ENCODE measurements at places on chromosomes 1 and 21.

- no peak for DNase-seq
Measured at GRCh38 chr21:27301220-27301619, 334.3 kb upstream of the ADAMTS5 start.

DNA sequence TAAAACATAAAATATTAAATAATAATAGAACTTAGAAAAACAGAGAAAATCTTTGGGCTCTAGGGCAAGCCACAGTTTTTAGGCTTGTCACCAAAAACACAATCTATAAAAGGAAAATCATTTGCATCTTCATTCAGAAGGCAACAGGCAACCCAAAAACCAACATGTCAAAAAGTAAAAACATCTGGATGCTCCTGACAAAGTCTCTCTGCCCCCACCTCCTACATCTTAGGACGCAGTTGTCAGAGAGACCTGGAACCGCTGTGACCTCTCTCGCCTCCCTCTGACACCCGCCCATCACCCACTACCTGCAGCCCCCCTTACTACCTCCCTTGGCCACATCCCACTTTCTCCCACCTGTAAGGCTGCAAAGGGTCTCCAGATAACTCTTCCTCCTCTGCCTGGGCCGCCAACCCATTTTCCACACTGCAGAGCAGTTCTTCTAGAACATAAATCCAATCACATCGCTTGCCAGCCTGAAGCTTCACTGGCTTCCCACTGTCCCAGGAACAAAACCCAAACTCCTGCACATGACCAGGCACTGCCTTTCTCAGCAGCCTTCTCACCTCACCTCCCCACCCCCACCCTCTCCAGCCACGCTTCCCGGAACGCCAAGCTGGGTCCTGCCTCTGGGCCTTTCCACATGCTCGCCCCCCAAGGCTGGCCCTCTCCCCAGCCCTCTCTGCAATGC lies 14.7 kb downstream of the PRDM15 start:
- DNase-seq = no peak

GRCh38 chr1:57546549-57547330 lies 122.9 kb upstream of the DAB1 start:
- no peak for DNase-seq

DNA sequence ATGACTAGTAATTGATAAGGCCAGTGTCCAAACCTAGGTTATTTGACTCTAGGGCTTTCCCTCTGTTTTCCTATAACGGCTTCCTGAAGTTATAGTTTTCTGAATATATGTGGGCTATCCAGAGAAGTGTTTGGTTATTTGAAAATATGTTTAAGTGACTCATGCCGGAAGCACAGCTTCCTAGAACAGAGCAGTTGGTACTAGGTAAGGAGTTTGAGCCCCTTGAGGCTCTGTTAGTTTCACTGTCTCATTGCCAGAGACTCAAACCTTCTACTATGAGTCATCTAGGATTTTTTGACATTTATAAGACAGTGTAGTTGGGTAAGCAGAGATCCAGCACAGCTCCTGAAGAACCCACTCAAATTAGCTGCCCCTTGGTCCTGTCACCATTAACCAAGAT lies 27.1 kb upstream of the LEPR start:
- DNase-seq = no peak

DNA sequence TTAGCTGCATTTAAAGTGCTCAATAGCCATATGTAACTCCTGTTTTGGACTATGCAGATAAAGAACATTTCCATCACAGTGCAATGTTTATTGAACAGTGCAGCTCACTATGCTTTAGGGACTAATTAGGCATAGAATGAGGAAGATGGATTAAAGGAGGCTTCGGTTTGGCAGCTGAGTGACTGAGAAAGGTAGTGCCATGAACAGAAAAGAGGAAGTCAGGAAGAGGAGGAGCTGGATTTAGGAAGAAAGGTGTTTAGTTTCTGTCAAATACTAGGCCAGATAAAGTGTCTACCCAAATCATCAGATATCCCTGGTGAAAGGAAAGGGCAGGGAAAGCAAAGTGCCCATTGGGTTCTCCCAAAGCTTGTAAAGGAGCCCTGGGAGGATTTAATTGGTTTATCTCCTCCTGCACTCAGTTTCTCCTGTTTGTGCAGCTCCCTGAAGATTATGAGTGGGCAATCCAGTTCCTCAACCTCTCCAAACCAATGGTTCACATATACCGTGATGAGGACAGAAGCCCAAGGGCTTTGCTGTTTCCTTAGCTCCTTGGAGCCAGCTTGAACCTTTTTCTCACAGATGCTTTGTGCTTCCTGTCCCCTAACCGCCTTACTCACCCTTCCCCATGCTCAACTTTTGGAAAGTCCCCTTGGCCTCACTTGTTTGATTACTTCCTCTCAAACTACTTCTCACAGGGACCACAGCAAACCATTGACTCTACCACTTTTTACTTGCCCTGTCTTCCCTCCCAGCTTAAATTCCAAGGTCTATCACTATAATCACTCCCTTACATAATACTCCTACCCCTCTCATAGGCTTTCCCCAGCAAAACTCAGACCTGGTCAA lies 3.5 kb upstream of the RAP1A start:
- DNase-seq = no peak

DNA sequence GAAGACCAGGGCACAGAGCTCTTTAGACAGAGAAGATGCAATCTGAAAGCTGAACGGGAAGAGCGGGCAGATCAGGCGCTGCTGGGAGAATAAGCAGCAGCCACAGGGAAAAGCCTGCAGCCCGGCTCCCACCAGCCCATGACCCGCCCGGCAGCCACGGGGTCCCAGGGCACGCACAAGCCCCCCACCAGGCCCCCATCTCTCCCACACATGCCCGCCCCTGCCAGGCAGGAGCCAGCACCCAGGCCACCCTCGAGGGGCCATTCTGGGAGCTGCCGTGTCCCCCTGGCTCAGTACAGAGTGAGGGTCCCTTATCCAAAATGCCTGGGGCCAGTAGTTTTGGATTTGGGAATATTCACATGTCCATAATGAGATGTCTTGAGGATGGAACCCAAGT lies 16.3 kb downstream of the SLC19A1 start:
- no peak for DNase-seq

GRCh38 chr1:84462118-84462517 lies 16.9 kb upstream of the RPF1 start:
- no peak for DNase-seq

DNA sequence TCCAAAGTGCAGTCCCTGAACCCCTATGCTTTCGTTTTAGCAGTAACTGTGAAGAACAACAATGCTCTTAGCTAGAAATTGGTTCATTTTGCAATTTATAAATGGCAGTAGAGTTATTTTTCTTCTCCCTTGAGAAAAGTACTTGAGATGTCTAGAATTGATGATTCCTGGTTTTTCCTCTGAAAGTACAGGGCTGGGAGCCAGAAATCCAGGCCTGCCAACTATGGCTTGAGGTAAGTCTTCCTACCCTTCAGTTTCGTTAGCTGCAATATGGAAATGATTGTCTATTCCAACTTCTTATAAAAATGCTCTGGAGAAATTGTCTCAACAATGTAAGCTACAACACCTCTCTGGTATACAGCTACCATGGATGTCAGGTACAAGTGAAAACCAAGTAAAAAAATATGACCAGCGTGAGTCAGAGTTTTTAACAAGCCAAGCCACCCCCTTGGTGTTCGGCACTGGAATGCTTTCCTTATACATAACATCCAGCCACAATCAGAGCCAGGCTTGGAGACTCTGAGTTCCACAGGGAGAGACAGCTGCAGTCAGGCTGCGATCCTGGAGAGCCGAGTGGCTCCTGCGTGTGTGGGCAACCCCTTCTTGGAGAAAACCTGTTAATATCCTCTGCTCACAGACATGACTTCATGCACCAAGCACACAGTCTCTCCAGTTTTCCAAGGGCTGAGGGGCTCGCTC lies 22.0 kb downstream of the TSPAN2 start:
- no peak for DNase-seq

GRCh38 chr1:77511440-77511840 lies 171.0 kb downstream of the ZZZ3 start:
- DNase-seq = no peak

GRCh38 chr21:37383086-37383485 lies 16.5 kb downstream of the DYRK1A start:
- no peak for DNase-seq

DNA sequence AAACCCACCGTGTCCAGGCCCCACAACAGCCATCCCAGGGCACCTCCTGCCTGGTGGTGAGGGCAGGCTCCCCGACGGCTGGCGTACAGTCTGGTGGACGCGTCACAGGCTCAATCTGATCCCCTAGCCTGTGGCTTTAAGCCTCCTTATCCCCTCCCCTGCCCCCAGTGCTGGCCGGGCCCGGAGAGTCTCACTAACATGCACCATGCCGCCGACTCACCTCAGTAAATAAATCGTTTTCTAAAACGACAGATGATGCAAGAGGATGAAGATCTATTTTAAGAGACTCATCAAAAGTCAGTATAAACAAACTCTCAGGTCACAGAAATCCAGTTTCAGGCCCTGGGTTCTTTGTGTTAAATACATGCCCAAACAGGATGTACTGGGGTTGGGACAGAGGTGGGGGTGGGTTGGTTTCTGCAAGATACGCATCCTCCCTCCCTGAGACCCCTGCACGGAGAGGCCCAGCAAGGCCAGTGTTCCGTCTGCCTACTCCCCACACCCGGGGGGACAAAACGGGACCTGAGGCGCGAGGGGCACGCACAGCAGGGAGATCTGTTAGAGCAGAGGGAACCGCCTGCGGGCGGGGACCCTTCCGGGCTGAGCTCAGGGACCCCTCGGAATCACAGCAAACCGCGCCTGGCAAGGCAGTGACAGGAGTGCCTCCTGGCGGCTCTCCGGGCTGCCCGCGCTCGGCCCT lies 3.1 kb downstream of the PANK4 start:
- no peak for DNase-seq

GRCh38 chr21:35748678-35749314 lies 311.5 kb downstream of the SETD4 start:
- DNase-seq = no peak

- no peak for DNase-seq
Measured at GRCh38 chr1:153506386-153506785, 29.4 kb downstream of the S100A6 start.

DNA sequence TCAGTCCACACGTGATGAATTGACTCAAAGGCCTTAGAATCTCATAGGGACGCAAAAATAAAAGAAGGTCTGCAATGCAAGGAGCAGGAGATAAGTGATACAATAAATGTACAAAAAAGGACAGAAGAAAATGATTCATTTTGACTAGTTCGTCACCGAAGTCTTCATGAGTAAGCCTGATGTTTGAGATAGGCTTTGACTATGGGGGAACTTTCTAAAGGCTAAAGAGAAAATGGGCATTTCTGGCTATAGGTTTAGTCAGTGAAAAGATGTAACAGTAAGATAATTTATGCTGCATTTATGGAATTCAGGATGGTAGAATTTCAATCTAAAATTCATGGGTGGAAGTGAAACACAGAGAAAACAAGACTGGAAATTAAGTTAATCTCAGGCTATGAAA lies 163.0 kb downstream of the ADGRL4 start:
- DNase-seq = no peak

- no peak for DNase-seq
Measured at GRCh38 chr1:42680921-42681683, 1.1 kb upstream of the YBX1 start.

DNA sequence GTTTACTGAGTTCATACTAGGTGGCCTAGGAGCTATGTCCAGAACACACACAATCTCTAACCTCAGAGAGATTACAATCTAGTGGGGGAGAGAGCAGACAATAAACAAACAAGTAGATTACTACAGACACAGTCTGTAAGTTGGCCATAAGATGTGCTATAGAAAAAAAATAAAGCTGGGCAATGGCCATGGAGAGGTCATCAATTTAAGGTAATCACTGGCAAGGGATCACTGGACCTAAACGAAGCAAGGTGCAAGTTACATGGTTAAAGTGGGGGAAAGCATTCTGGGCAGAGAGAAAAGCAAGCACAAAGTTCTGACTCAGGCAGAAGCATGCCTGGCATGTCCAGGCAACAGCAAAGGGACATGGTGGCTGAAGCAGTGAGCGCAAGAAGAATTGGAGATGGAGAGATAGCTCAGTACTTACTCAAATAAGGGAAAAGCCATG lies 147.0 kb downstream of the RERE start:
- DNase-seq = no peak

GRCh38 chr1:244102468-244102867 lies 51.4 kb downstream of the ZBTB18 start:
- DNase-seq = no peak

GRCh38 chr1:239909898-239910297 lies 181.8 kb upstream of the FMN2 start:
- DNase-seq = no peak

DNA sequence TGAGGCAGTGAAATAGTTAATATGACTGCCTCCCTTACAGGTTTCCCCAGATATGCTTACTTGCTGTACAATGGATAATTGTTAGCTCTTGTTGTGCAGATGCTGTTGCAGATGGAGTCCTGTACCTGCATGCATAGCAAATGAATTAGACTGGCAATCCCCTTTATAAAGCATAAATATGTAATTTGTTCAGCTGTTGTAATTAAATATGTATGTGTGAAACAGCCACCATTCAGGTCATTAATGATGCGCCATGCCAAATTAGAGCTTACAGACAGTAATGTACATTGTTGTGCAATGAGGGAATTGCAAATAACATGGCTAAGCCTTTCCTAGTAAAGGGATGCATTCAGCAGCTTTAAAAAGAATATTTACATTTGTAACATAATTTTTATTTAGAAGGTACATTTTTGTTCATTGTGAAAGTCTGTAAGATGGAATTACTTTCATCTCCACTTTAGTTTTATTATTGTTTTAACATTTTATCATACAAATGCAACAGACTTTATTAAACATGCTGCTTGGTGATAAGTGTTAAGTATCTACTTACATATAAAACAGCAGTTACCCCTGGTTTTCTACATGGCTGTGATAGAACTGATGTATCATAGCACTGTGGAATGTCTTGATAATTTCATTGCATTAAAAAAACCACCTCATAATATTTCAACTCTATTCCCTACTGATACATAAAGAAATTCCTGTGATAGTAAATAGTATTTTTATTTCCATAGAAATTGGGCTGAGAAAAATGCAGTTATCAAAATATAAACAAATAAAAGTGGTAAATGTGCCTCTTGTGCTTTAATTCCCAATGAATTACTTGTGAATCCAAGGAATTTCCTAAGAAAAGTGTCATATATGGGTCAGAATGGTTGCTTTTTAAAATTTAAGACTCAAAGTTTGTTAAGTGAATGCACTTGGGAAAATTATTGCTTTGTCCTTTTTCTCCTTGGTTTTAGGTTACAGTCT lies 99.0 kb downstream of the NFIA start:
- no peak for DNase-seq

- DNase-seq = no peak
Measured at GRCh38 chr1:94580367-94581115, 39.0 kb upstream of the F3 start.

GRCh38 chr1:86906419-86906818 lies 7.5 kb downstream of the SELENOF start:
- no peak for DNase-seq

GRCh38 chr1:151837197-151837596 lies 2.4 kb downstream of the C2CD4D start:
- no peak for DNase-seq

DNA sequence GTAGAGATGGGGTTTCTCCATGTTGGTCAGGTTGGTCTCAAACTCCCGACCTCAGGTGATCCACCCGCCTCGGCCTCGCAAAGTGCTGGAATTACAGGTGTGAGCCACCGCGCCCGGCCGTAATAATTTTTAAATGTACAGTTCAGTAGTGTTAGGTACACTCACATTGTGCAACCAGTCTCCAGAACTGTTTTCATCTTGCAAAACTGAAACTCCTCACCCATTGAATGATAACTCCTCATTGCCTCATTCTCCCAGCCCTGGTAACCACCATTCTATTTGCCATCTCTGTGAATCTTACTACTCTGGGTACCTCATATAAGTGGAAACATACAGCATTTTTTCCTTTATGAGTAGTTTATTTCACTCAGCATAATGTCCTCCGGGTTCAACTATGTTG lies 3.4 kb downstream of the NLRP3 start:
- no peak for DNase-seq

- DNase-seq = no peak
Measured at GRCh38 chr1:113804421-113805255, 7.6 kb downstream of the RSBN1 start.

All from activated T-helper 1 cell treated with anti-CD3 and anti-CD28 coated beads, Interleukin-2, amount 50 U/mL, for 16 hours (primary cell).